ENCODE measurements at places on chromosomes 5 and 9.
A peak's percentile ranks its signal among the peaks of the same experiment; 100 is the strongest.

DNA sequence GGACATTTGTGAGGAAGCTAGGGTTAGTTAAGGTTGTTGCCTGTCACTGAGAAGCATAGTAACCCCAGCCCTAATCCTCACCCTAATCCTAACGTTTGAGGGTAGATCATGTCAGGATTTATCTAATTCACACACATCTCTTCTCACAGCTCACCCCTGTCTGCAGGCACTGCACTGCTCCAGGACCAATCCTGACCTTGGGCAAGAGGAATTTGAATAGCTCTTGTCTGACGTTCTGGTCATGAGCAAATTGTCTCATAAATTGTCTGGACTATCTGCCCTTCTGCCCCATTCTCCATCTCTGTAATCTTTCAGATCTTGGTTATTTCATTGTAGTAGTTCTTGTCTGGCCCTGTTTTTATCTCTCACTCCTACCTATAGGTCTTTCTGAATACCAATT lies 18.7 kb downstream of the CRHBP start:
- DNase-seq: no peak

GRCh38 chr9:20238921-20239320 lies 383.4 kb downstream of the MLLT3 start:
- no peak for DNase-seq

GRCh38 chr9:78127279-78128225 lies 95.9 kb upstream of the GNAQ start:
- DNase-seq: no peak

DNA sequence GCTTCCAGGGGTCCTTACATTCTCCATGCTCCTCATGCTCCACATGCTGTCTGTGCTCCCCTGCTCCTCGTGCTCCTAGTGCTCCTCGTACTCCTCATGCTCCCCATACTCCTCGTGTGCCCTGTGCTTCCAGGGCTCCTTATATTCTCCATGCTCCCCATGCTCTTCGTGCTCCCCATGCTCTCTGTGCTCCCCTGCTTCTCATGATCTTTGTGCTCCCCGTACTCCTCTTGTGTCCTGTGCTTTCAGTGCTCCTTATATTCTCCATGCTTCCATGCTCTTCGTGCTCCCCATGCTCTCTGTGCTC lies 51.9 kb downstream of the TRIP13 start:
- DNase-seq: no peak

DNA sequence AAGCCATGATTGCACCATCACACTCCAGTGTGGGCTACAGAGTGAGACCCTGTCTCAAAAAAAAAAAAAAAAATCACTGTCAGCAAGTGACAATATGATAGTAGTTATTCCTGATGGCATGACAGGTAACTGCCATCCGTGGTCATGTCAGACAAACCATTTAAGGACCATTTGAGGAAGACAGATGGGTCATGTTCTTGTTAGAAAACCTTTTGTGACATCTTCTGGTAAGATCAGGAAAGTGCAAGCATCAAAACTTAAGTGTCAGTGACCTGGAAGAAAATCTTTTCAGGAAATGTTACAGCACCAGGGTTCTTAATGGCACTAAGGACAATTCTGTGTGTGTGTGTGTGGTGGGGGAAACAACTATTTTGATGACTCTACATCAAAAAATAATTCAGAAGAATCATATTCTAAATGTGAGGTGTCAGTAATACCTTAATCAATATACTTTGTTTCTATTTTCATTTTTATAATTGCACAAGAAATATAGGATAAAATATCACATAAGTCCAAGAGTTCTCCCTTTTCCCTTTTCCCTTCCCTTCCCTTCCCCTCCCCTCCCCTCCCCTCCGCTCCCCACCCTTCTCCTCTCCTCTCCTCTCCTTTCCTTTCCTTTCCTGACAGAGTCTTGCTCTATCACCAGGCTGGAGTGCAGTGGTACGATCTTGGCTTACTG lies 17.8 kb downstream of the SLC38A9 start:
- peak; percentile 67 for DNase-seq

GRCh38 chr5:17218353-17219005 lies 1.0 kb downstream of the BASP1 start:
- DNase-seq: peak; percentile 77

GRCh38 chr5:76582230-76583162 lies 40.7 kb downstream of the F2RL2 start:
- peak; percentile 86 for DNase-seq

GRCh38 chr9:102000956-102001355 lies 262.5 kb upstream of the GRIN3A start:
- no peak for DNase-seq

DNA sequence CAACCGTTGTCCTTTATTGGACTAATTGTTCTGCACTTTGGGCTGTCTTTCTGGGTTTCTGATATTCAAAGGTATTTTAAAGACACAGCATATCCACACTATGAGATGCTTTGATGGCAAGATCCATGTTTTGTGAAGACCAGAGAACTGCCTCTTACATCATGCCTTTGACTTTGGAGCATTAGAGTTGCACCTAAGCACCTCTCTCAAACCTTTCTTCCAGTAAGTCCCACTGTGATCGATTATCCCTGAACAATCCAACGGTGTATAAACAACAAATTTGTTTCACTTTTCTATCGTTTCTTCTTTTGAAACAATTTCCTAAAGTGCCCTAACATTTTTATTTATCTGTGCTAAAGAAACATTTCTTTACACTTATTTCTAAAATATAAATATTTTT lies 144.4 kb downstream of the KCTD16 start:
- DNase-seq: no peak

DNA sequence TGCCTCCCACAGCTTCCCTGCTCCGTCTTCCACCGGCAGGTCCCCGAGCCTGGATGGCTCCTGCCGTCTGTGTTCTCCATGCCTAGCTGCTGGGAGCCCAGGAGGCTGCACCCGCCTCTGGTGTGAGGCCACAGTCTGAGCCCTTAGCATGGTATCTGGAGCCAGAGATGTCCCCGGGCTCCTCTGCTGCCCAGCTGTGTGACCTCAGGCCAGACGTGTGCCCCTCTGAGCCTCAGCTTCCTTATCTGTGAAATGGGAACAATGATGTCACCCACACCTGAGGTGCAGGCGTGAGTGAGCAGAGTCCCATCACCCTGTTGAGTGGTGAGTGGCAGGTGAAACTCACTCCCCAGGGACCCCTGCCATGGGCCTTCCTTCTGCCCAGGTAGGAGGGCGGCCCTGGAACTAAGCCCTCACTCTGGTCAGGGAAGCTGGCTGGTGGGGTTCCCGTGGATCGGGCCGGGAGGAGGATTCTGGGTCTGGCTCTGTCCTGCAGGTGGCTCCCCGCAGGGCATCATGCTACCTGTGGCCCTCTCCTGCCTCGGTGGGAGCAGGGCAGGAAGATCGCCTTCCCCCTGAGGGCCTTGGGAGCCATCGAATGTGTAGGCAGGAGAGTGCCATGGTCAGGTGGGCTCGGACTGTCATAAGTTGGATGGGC lies 239.0 kb downstream of the PBX3 start:
- no peak for DNase-seq

- no peak for DNase-seq
Measured at GRCh38 chr5:97839341-97840086, 656.5 kb upstream of the RIOK2 start.

DNA sequence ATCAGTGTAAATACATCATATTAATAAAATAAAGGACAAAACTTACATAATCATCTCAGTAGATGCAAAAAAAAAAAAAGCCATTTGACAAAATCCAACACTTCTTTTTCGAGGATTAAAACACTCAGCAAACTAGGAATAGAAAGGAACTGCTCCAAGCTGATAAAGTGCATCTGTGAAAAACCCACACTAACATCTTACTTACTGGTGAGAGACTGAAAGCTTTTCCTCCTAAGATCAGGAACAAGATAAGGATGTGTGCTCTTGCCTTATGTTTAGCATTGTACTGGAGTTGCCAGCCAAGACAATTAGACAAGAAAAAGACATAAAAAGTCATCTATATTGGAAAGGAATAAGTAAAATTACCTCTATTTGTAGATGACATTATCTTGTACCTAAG lies 120.2 kb upstream of the SAP30L start:
- DNase-seq: peak; percentile 52

- no peak for DNase-seq
Measured at GRCh38 chr9:22044583-22044982, 35.5 kb upstream of the CDKN2B start.

DNA sequence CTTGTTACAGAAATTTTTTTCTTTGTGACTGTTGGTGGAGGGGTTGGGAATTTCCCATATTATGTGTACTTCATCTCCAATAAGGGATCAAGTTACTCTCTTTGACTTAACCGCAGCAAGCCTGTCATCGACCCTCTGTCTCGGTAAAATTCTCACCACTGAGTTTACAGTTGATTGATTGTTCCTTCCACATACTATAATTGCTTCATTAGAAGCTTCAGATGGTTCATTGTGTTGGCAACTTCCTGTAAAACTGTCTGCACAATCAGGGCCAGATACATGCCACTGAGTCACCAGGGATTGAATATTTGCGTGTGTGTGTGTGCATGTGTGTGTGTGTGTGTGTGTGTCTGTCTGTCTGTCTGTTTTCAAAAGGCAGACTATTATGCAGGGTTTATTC lies 176.6 kb downstream of the ZNF462 start:
- no peak for DNase-seq

DNA sequence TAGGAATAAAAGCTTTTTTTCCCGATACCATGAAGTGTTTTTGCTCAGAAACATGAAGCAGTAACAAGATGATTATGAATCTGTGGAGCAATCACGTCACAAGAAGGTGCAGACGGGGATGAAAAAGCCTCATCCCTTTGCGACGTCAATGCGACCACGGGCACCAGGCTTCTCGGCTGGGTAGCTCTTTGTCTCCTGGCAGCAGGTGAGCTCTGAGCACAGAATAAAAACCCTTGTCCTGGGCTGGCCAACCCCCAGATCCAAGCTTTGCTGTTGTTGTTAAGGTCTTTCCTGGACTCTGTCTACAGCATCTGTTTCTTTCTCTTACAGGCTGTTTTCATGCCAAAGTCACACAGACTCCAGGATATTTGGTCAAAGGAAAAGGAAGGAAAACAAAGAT lies 113.8 kb downstream of the ANKRD18B start:
- no peak for DNase-seq

DNA sequence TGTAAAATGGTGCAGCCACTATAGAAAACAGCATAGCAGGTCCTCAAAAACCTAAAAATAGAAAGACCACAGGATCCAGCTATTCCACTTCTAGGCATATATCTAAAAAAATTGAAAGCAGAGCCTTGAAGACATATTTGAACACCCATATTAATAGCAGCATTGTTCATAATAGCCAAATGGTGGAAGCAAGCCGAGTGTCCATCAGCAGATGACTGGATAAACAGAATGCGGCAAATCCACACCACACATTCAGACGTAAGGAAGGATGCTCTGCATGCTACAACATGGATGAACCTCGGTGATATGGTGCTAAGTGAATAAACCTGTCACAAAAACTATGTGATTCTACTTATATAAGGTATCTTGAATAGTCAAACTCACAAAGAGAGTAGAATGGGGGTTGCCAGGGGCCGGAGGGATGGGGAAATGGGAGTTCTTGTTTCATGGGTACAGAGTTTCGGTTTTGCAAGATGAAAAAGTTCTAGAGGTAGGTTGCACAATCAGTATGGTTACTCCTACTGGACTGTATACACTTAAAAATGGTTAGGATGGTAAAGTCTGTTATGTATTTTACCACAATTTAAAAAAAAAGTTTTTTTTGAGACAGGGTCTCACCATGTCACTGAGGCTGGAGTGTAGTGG lies 17.1 kb upstream of the HSD17B3 start:
- no peak for DNase-seq

GRCh38 chr5:82494942-82495341 lies 216.8 kb upstream of the RPS23 start:
- peak; percentile 13 for DNase-seq

DNA sequence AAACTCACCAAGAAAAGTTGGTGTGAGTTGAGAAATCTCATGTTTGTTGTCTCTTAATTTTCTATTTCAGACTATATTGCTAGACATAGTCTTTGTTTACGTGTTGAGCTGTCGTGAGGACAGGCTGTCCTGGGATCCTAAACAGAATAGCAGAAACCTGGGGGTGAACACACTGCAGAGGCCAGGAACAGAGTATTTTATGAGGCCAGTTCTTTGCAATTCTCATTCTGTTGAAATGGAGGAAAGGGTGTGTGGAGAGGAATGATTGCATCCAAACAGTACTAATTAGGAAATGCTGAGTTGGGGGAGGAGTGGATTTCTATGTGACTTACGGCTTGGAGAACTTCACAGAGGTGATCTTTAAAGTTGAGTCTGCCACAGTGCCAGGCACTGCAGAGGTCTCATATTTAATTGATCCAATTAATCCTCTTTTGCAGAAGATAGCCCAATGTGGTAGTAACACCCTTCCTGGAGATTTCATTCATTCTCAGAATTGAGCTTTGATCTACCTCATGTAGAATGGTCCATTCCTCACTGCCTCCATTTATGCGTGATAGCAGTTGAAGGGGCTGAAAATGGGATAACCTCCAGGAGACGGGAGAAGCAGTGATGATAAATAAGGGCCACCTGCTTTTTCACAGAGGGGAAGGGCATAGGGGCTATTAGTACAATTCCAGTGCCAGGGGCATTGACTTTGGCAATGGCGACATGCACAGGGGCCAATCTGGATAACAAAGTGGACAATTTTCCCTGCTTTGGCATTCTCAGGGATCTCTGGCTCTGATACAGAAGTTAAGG lies 84.7 kb upstream of the TNFAIP8 start:
- no peak for DNase-seq

DNA sequence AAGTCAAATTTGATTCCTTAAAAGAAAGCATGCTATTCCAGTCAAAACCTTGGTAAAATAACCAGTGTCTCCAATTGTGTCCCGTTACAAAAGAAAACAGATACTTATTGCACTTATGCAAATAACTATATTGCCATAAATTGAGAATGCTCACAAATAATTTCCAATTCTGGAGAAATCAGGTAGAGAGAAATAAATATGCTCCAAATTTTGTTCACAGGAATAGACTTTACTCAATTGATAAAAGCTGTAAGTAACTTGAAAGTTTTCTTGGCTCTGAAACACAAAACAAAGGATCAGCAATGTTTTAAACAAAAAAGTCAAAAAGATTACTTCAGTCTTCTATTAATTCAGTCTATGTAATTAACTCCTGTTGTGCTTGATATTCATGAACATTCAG lies 7.8 kb upstream of the DTWD2 start:
- no peak for DNase-seq

DNA sequence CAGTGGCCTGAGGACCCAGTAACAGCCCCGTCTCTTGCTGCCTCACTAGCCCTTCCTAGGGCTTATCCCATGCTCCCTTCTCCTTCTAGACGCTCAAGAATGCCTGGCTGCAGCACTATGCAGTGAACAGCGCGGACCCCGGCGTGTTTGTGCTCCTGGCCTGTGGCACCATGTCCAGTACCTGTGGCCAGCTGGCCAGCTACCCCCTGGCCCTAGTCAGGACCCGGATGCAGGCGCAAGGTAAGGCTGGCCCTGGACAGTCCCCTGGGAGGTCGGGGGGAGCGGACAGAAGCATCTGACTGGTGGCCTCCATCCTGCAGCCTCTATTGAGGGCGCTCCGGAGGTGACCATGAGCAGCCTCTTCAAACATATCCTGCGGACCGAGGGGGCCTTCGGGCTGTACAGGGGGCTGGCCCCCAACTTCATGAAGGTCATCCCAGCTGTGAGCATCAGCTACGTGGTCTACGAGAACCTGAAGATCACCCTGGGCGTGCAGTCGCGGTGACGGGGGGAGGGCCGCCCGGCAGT lies 20.5 kb downstream of the PTGES2 start:
- no peak for DNase-seq

Measured in OCI-M1 (cell line).